ENCODE measurements at places on chromosomes 1 and 21.
A peak's percentile ranks its signal among the peaks of the same experiment; 100 is the strongest.

GRCh38 chr1:155003227-155003765 is 694 bp downstream of the ZBTB7B start:
- DNase-seq, result peak; percentile 66

- DNase-seq, result peak; percentile 36
Measured at GRCh38 chr1:111032295-111032897, 68.7 kb upstream of the LRIF1 start.

DNA sequence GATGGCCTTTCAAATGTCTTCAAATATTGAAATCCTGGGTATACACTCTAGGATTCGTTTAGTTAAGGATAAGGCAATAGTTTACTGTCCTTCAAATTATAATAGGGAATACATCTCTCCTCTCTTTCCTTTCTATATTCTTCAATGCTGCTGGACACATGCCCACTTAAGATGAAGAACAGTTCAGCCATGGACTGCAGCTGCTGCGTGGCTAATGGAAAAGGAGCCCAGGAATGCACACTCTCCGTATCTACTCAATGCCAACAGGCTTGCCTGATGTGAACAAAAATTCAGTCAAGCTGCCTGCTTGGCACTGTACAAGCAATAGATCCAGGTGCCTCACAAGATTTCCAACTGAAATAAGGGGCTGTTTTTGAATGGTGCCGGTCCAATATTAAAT is 321.2 kb upstream of the LYPLAL1 start:
- no peak for DNase-seq

- DNase-seq, result no peak
Measured at GRCh38 chr1:99672530-99673213, 26.8 kb downstream of the PALMD start.

DNA sequence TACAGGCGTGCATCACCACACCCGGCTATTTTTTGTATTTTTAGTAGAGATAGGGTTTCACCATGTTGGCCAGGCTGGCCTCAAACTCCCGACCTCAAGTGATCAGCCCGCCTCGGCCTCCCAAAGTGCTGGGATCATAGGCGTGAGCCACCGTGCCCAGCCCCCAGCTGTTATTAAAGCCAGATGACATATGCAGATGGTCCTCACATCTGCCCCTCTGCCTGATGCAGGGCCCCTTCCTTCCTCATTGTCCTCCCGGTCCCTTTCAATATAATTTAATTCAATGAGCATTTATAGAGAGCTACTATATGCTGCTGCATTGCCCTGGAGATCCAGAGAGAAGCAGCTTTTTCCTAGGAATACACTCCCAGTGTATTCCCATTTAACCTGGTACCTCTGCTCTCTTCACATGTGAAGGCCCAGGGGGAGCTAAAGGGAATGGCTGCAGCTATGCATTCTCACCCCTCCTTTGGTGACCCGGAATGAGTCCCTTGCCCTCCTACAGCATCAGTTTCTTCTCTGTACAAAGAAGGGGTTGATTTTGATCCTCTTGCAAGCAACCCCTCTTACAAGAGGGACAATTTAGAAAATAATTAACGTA is 55.6 kb downstream of the L1TD1 start:
- DNase-seq, result no peak

DNA sequence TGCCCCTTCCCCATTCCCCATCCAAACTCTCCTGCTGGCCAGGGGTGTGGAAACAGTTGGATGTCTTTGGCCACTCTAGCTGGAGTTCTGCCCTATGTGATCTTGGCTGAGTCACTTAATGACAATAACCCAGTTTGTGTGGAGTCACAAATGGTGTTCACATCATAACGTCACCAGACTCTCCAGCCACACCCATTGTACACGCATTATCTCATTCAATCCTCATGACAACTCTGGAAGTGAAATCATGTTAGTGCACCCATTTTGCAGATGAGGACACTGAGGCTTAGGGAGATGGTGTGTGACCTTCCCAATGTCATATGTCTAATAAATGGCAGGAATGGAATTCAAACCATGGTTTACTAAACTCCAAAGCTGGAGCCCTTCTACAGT is 1.2 kb upstream of the CDA start:
- DNase-seq, result no peak

DNA sequence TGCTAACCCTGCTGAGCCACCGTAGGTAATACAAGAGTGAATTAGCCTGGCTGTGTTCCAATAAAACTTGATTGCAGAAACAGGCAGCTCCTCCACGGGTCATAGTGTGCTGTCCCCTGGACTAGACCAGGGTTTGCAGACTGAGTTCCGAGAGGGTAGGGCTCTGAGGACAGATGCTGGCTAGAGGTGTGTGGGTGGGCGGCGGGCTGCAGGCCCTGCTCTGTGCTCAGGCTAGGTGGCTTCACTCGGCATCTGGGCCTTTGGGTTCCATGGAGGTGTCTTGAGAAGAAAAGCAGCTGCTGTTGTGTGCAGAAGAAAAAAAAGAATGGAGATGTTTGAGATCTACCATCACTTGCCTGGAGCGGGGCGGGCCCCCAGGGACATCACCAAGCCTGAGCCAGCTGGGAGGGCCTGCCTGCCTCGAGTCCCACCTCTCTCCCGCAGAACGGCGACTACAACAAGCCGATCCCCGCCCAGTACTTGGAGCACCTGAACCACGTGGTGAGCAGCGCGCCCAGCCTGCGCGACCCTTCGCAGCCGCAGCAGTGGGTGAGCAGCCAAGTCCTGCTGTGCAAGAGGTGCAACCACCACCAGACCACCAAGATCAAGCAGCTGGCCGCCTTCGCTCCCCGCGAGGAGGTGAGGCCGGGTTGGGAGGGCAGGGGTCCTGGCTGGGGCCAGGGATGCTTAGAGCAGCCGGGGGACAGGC is 7.9 kb downstream of the TMEM201 start:
- DNase-seq, result no peak

- DNase-seq, result no peak
Measured at GRCh38 chr1:5265438-5266075, 611.1 kb downstream of the AJAP1 start.

DNA sequence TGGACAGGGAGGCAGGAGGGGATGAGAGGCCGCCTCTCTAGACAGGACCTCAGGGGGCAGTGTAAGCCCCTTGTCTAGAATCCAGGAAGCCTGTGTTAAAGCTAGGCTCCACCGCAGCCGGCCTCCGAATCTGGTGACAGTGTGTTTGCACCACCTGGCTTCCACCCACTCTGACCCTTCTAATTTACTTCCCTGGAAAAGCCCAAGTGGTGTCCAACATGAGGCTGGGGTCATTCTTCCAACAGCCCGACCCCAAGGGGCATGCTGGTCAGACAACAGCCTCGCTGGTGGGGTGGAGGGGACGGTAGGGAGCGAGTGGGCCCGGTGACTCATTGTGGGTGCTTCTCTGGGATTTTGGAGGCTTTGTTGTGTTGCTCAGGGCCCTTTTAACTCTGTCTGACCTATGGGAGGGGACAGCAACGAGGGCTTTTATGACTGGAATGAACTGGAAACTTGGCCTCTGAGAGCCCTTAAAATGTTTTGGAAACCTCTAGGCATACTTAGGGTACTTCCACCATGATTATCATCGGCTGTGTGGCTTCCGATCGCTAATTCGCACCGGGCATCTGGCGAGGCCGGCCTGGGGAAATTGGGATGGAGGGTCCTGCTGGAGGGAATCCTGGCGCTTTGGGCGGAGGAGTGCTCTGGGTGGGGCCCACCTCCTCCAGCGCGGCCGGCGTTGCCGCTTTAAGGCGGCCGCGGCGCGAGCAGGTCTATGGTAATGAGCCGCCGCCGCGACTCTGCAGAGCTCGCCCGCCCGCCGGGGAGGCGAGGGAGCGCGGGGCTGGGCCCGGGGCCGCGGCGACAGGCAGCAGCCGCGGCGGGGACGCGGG is at the start of gene CELSR2:
TSS of gene CELSR2 (plus strand) at position 743 of the 833 bp plus-strand sequence. CDS start 541 bp downstream, outside the sequence.
- DNase-seq, result peak; percentile 56

DNA sequence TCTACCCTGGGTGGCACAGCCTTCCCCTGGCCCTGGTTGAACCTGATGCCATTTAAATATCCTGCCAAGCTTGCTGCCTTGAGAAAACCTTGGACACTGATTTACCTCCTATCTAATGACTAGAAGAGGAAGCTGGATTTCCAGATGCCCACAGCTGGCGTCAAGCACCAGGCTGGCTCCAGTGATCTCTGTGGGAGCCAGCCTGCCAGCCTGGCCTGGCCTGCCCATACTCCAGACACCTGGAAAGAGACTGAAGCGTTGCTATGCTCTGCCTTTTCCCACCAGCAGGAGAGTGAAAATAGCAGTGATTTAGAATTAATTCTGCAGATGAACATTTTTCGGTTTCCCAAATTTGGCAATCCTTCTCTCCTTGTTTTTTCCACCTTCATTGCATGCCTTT is 11.5 kb upstream of the EIF4G3 start:
- DNase-seq, result no peak
